Thoracic aorta (tissue), 2 donors: ENCODE measurements at places on chromosomes 13 and 19.

DNA sequence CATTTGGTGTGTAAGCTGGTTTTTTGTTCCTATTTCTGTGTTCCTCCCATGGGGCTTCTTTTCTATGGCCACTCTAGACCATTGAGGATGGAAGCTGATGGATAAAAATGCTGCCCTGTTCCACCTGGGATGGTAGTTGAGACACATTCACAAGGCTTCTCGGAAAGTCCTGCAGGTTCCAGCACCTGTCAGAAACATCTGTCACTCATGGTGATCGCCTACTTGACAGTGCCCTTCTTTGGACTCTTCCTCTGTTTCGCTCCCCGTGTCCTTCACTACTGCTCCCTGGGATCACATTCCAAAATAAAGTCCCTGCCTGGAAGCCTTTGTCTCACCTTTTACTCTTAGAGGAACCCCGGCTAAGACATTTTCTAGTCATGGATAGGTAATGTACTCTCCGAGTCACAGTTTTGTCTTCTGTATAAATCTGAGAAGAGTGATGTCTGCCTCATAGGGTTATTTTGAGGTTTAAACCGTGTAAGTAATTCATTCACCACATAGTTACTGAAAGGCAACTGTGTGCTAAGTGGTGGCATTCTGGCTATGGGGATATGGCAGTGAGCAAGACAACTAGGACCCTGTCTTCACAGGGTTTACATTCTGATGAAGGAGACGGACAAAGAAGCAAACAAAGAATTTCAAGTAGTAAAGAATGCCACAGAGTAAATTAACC, 21.0 kb downstream of the UBAC2 start:
- DNase-seq: no peak

- peak; percentile 88 for DNase-seq
Measured at GRCh38 chr19:11035441-11036377, 53.6 kb upstream of the LDLR start.

- DNase-seq: no peak
Measured at GRCh38 chr13:58994777-58995176, 1169.0 kb downstream of the DIAPH3 start.

DNA sequence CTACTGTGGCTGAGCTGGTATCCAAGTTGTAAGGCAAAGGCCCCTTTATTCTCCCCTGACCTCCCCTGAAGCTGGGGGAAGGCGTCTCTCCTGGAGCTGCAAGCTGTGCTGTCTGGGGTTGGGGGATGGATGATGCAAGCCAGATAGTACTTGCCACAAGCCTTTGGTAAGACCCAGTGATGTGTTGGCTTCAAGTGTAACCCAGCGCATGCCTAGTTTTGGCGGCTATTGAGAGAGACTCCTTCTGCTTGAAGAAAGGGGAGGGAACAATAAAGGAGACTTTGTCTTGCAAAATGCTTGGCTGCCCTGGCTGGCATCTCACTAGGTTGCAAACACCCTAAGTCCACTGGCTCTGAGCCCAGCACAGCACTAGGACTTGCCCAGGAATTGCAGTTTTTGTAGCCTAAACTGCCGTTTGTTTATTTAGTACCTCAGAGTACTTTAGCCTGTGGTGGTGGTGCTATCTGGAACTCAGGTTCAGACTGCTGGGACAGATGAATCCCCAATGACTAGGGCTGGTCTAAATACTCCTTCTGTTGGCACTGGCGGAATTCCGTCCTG, 108.2 kb downstream of the TNFSF13B start:
- no peak for DNase-seq

GRCh38 chr19:3855320-3855719, 13.5 kb downstream of the ZFR2 start:
- DNase-seq: no peak

DNA sequence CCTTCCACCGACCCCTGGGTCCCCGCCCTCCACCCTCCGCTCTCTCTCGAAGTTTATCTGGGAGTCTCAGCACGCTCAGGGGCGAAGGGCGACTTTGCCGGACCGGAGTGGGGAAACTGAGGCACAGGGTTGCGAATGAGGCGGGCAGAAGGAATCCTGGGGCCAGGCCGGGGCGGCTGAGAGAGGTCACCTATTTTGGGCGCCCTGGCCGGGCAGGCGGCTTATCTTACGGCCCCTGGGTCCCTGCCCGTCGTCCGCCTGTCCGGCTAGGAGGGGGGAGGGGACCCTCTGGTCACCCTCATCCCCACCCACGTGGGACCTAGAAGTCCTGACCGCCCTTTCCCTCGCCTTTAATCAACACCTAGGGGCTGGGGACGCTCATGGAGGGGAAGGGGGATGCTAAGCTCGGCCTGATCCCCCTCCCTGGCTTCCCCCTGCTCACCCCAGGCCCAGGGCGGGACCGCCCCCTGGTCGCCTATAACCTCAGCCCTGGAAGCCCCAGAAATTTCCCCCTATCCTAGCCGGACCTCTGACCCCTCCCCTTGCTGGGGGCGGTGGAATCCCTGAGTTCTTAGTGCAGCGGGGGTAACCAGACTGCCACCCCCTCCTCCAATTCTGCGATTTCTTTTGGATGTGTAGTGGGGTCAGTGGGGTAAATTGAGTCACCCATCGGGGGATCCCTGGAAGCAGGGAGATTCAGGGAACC, 556 bp downstream of the TRIP10 start:
- DNase-seq: no peak

- DNase-seq: no peak
Measured at GRCh38 chr19:49592486-49593232, 1.7 kb downstream of the PRR12 start.

- no peak for DNase-seq
Measured at GRCh38 chr19:41626877-41627276, at the start of gene CEACAM4. CEACAM4 (minus strand) TSS chr19:41627074; CDS start chr19:41626963, 111 bp downstream.

GRCh38 chr13:42498521-42498920, 75.4 kb upstream of the TNFSF11 start:
- no peak for DNase-seq

GRCh38 chr19:6069268-6069791, 41.0 kb downstream of the RFX2 start:
- no peak for DNase-seq

- no peak for DNase-seq
Measured at GRCh38 chr13:93217721-93218261, 8.8 kb upstream of the GPC6 start.

GRCh38 chr13:20702915-20703779, at the start of gene IL17D:
IL17D (plus strand) TSS chr13:20703699; CDS start chr13:20704002, 303 bp downstream.
- DNase-seq: no peak

- no peak for DNase-seq
Measured at GRCh38 chr19:32219881-32220472, 125.4 kb upstream of the ZNF507 start.

DNA sequence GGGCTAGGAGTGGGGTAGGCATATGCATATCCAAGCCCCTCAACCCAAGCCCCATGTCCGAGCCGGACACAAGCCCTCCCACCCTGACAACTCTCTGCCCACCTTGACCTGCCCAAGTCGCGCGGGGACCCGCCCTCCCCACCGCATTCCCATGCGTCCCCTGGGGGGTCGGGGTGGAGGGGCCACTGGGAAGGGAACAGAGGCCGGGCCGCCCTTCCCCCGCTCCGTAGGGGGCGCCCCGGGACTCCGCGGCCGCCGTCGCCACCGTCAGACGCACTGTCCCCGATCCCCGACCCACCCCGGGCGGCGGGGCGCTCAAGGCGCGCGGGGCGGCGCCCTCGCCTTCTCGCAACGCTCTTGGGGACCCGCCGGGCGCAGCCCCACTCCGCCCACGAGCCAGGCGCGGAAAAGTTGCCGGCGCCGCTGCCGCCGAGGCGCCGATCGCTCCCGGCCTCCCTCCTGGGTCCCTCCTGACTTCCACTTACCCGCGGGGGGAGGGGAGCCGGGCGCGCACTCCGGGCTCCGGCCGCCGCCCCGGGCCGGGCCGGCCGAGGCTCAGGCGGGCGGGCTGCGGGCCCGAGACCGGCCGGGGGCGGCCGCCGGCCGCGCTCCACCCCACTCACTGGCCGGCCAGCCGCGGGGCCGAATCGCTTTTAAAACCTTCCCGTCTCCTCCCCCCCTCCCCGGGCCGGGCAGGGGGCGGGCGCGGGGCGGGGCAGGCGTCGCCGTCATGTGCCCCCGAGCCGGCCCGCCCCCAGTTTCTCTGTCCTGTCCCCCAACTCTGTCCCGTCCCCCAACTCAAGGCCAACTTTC, 34.4 kb upstream of the NANOS3 start:
- DNase-seq: peak; percentile 70

DNA sequence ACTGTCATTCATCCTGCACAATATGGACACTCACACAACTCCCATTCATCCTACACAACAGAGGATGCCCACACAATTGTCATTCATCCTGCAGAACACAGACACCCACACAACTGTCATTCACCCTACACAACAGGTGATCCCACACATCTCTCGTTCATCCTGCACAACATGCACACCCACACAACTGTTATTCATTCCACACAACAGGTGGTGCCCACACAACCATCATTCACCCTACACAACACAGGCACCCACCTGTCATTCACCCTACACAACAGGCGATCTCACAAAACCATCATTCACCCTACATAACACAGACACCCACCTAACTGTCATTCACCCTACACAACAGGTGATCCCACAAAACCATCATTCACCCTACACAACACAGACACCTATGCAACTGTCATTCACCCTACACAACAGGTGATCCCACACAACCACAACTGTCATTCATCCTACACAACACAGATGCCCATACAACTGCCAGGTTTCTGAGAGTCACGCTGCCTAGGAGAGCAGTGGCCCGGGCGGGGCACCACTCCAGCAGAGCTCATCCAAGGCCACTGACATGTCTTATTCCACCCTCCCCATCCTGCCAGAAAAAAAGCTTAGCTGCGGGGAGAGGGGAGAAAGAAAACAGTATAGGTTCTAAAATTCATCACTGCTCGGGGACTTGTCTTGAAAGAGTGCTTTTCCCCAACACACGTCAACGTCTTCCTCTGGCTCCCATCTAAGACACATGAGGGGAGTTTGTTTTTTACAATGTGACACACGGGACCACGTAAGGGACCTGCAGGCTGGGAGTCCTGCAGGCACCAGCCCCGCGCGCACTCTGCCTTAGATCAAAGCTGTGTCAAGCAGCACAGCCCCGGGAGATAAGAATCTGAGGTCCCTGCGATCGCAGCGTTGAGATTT, 44.0 kb downstream of the KLF2 start:
- DNase-seq: no peak

DNA sequence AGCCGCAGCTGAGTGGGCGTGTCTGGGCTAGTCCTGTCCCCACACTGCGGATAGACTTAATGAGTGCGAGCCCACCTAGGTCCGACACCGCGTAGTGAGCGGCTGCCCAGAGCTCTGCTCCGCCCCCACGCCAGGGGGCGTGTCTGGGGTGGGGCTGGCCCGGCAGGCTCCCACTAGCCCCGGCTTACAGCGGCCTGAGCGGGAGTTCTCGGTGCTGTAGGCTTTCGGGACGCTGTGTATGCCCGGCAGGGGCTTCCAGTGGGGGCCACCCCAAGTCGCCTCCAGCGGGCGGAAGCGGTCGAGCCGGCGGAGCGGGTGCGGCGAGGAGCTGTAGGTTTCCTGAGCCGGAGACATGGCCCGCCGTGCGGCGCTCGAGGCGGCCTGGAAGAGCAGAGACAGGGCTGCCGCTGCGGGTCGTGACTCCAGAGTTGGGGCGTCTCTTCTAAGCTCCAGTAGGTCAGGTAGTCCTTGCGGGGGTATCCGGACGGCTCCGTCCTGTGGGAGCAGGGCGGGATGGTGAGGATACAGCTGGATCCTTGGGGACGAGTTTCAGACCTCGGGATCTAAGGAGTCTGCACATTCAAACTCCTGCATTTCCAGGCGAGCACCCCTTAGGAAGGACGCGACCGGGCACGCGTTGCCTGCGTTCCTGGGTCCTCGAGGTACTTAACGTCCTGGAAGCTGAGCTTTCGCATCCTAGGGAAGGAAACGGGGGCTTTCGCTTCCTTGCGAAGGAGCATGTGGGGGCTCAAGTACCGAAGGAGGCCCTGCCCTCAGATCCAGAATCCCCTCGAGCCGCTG, 1.2 kb downstream of the CGB7 start:
- no peak for DNase-seq

GRCh38 chr13:46866150-46866549, 30.7 kb downstream of the HTR2A start:
- no peak for DNase-seq

DNA sequence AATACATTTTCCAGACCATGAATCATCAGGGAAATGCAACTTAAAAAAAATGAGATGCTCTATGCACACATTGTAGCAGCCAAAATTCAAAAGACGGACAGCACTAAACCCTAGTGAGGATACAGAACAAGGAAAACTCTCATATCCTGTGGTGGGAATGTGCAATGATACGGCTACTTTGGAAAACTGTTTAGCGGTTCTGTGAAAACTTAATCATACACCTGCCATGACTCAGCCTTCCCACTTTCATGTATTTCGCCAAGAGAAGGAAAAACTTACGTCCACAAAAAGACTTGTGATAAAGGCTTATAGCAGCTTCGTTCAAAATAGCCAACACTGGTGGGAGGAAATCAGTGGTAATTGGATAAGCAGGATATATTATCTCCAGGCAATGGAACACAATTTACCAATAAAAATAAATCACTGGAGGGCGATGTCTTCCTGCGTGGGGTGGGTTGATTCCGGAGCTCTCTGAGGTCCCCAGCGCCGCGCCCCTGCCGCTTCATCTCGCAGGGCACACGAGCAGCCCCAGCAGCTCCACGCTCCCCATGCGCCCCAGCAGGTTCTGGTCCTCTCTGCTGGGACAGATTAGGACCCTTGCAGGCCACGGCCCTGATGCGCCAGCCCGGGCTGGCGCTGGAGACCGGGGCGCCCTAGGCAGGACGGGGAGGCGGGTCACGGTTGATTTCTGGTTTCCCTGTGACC, 97.2 kb upstream of the ARHGEF7 start:
- DNase-seq: no peak

DNA sequence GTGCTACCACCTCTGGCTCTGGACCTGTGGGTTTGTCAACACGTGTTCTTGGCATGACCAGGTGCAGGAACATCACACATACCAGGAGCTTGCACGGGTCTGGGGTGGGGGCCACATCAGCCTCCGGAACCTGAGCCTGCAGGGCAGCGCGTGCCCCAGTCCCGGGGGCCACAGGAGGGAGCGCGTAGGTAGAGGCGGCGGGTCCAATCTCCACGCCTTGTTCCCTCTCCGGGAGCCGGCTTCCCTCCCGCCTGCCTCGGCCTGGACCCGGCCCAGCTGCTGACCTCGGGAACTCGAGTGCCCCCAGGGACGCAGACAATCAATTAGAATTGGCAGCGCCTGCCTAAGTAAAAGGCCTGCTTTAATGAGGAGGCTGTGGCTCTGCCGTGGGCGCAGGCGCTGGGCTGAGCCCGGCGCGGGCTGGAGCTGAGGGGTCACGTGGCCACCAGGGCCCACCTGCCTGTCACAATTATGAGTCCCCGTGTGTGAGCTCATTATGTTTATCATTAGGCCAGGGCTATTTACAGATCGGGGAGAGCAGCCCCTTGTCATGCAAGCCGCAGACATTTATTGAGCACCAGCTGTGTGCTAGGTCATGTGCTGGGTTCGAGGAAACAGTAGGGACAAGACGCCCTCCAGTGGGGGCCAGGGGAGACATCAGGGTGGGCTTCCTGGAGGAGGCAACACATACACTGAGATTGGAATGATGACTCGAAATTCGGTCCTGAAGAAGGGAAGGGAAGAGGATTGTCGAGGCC, 32.2 kb upstream of the TNFAIP8L1 start:
- DNase-seq: no peak
